ENCODE measurements at places on chromosomes 16 and 17. TPM values are rescaled to one million over a fixed set of nuclear protein-coding genes. Genes with fewer than 3 reads are reported as not detected.

The CCL4L2 gene
- total RNA-seq: not detected

- H3K27me3 ChIP-seq: no peaks in the 10 kb centered on the region
- H3K4me1 ChIP-seq: peaks cover 12% of the 10 kb centered on the region
- H3K36me3 ChIP-seq: no peaks in the 10 kb centered on the region
- no peak overlapping the region for H3K4me3 ChIP-seq
These were observed 14.7 kb upstream of the TMEM220 start for GRCh38 chr17:10744501-10745000.

DNA sequence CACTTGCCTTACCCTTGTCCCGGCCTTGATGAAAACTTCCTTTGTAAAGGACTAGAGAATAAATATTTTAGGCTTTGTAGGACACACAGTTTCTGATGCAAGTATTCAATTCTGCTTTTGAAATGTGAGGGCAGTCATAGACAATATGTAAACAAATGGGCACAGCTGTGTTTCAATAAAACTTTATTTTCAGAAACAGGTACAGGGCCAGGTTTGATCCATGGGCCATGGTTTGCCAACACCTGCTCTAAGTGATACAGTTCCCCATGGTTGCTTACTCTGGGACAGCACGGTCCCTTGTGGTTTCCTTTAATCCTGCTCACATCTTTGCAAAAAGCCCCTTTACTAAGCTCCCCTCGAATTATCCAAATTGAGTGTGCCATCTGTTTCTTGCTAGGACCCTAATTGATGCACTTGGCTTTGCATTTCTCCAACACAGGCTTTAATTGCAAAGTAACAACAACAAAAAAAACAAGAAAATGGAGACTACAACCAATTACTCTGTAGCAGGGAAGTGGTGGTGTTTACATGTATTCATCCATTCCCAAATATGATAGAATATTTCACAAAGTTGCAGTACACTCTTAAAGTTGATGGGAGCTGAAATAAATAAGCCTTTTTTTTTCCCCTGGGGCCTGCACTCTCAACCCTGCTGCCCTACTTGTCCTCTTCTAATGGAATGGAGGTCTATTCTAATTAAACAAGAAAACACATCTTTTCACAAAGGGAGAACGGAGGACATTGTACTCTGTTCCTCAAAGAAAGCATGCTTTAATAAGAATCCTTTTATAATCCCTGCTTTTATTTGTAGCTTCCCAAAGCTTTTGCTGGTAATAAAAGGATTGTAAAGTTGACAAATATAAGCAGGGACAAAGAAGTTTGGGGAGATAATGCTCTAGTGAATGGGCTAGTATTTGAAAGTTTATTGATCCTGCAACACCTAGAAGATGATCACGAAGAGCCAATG is 37.7 kb upstream of the TOX3 start:
- H3K4me1 ChIP-seq: no peaks in the 10 kb centered on the region
- H3K36me3 ChIP-seq: no peaks in the 10 kb centered on the region
- no peak overlapping the region for H3K4me3 ChIP-seq

DNA sequence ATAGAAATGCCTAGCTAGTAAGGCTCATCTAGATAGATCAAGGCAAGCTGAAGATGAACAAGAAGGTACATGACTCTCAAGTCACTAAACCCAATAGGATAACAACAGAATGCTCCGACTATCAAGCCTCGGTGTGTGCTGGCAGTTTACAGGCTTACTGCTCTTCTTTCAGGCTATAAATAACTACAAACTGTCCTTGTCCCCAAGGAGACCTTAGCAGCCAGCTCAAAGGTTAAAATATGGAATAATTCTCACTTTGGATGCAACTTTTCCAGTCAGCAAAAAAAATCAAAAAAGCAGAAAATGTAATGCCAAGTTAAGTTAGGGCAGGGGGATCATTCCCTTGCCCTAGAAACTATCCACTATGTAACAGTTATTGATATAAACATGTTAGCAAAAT is 44.6 kb downstream of the SPOP start:
- H3K27ac ChIP-seq: no peak overlapping the region
- no peaks in the 10 kb centered on the region for H3K36me3 ChIP-seq
- no peak overlapping the region for H3K4me3 ChIP-seq
- peaks cover 12% of the 10 kb centered on the region for H3K4me1 ChIP-seq
- no peak for DNase-seq

- no peak for DNase-seq
- H3K36me3 ChIP-seq: no peaks in the 10 kb centered on the region
- no peaks in the 10 kb centered on the region for H3K27me3 ChIP-seq
- no peaks in the 10 kb centered on the region for H3K4me1 ChIP-seq
These were observed 85.8 kb upstream of the SEC14L1 start for GRCh38 chr17:77054936-77055335.
